Activated CD4-positive, alpha-beta T cell treated with anti-CD3 and anti-CD28 coated beads for 24 hours (primary cell): ENCODE measurements at places on chromosomes 6 and 20.

GRCh38 chr20:37913567-37914366 is 10.8 kb downstream of the VSTM2L start:
- DNase-seq = no peak

DNA sequence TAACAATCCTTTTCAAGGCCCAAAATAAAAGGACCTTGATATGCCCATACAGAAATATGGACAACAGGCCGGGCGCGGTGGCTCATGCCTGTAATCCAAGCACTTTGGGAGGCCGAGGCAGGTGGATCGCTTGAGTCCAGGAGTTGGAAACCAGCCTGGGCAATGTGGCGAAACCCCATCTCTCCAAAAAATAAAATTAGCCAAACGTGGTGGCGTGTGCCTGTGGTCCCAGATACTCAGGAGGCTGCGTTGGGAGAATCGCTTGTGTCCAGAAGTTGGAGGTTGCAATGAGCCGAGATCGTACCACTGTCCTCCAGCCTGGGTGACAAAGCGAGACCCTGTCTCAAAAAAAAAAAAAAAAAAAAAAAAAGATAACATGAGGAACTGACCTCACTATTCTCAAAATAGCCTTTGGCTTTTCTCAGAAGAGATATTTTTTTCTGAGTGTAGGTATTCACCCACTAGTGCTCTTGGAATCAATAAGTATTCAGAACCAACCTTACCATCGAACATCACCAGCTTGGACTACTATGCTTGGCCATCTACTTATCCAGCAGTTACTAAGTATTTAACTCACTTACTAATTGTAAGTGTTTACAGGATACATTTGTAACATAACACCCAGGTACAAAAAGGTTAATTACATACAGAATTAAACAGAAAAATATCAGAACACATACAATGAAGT is 99.2 kb downstream of the OR2B2 start:
- DNase-seq = no peak

GRCh38 chr6:38518511-38519304 is 121.0 kb downstream of the BTBD9 start:
- no peak for DNase-seq

- DNase-seq = no peak
Measured at GRCh38 chr6:13397359-13398068, 69.2 kb upstream of the TBC1D7 start.

- DNase-seq = no peak
Measured at GRCh38 chr20:25145131-25145530, 50.4 kb upstream of the ENTPD6 start.

GRCh38 chr6:35521235-35521634 is 8.5 kb upstream of the TULP1 start:
- DNase-seq = no peak

- DNase-seq = no peak
Measured at GRCh38 chr6:14638435-14638905, 520.9 kb downstream of the CD83 start.

DNA sequence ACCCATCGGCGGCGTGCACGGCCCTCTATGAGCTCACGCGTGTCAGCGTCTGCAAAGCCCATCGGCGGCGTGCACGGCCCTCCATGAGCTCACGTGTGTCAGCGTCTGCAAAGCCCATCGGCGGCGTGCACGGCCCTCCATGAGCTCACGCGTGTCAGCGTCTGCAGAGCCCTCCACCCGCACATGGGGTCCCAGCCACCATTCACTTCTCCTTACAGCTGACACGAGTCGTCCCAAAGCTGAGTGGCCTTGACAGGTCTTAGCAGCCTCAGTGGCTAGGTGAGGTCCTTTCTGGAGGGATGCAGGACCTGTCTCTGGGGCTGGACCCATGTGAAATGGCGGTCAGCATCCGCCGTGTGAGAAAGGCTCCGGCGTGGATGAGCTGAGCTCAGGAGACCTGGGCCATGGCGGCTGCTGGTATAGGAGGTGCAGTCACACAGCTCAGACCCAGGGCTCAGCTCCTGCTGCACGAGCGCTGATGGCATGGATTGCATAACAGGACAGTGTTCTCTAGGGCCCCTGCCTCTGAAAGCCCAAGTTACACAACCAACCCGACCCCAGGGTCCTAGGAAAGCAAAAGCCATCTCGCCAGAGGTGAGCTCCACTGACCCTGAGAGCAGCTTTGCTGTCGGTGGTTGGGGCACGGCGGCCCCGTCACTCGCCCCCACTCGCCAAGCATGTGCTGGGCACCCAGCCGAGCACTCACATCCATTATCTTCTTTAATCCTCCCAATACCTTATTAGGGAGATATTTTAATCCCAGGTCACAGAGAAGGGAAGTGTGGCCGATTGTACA is 38.9 kb downstream of the DLL1 start:
- no peak for DNase-seq

GRCh38 chr6:100335991-100336390 is 128.7 kb downstream of the SIM1 start:
- no peak for DNase-seq

- no peak for DNase-seq
Measured at GRCh38 chr6:56349194-56349593, 101.8 kb upstream of the COL21A1 start.

DNA sequence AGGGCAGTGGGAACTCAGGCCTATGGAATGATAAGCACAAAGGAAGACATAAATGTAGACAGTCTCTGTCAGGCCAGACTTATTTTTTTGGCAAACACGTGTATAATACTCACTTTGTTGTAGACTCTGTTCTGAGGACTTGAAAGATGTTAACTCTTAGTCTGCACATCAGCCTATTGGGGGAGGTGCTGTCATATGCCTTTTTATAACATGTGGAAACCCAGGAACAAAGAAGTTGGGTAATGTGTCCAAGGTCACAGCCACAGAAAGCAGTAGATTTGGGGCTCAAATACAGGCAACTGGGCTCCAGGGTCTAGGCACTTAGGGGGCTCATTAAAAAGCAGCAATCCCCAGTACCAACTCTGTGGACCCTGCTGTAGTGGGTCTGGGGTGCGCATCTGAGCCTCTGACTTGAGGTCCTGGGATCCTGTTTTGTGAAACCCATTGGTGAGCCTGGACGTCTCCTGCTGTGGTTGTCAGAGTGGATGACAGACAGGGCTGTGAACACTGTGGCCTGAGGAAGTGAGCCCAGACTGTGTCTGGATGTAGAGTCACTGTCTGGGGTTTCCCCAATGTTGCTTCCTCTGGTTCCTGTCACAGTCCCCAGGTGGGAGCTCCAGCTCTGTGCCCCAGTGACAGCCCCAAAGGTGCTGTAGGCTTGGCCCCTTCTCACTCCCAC is 50.0 kb downstream of the CDH26 start:
- no peak for DNase-seq

- DNase-seq = no peak
Measured at GRCh38 chr6:104537180-104537579, 322.5 kb downstream of the HACE1 start.

DNA sequence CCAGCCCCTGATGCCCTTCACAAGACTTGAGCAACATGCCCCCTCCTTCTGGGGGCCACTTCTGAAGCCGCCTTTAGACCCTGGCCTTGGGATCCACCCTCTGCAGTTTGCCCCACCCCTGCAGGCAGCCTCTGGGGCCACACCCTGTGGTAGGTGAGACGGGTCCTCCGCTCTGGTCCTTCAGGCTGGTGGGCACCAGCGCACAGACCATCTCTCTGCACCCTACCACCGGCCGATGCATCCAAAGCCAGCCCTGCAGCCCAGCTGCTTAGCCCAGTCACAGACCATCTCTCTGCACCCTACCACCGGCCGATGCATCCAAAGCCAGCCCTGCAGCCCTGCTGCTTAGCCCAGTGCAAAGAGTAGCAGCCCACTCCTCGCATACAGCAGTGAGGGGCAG is 159.3 kb upstream of the ECI2 start:
- no peak for DNase-seq

DNA sequence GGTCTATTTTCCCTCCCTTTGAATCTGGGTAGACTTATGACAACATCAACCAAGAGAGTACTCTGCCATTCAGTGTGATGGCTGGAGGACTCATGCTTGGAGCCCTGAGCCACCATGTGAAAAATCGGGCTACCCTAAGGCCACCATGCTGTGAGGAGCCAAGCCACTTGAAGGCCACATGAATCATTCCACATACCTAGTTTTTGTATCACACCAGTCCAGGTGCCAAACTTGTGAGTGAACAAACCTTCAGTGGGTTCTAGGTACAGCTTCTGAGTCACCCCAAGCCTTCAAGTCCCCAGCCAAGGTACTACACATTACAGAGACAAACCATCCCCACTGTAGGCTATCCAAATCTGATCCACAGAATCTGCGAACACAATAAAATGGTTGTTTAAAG is 37.4 kb upstream of the E2F3 start:
- DNase-seq = no peak
